H7 (cell line): ENCODE measurements at places on chromosomes 6 and 20.

DNA sequence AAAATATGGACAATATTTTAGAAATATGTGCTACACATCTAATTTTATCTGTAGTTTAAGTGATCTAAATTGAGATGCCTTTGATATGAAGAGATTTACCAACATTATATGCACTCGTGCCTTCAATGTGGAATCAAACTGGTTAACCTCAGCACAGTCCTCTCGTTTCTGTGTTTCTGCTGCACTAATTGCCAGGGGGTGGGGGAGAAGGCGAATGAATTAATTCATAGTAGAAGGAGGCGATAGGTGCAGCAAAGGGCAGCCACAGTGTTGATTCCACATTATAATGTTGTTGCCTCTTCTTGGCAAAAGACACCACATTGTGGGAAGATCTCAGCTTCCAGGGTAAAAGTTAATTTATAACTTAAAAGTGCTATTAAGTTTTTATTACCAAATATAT lies 161.6 kb downstream of the QKI start:
- DNase-seq, result no peak

DNA sequence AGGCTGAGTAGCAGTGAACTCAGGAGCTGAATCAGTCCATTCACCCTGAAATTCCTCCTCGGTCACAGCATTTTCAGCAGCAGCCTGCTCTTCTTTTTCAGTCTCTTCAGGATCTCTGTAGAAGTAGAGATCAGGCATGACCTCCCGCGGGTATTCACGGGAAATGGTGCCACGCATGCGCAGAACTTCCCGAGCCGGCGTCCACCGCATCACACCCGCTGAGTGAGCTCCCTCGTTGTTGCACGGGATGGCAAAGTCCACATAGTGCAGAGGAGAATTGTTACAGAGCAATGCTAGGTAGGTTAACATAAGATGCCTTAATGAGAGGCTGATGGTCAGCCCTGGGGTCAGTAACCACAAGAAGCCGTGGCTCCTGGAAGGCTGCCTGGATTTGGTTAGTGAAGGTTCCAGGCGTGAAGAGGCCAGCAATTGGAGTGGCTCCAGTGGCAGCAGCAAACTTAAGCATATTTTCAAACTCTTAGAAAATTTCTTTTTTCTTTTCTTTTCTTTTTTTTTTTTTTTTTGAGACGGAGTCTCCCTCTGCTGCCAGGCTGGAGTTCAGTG lies 113.5 kb upstream of the HDAC2 start:
- no peak for DNase-seq

DNA sequence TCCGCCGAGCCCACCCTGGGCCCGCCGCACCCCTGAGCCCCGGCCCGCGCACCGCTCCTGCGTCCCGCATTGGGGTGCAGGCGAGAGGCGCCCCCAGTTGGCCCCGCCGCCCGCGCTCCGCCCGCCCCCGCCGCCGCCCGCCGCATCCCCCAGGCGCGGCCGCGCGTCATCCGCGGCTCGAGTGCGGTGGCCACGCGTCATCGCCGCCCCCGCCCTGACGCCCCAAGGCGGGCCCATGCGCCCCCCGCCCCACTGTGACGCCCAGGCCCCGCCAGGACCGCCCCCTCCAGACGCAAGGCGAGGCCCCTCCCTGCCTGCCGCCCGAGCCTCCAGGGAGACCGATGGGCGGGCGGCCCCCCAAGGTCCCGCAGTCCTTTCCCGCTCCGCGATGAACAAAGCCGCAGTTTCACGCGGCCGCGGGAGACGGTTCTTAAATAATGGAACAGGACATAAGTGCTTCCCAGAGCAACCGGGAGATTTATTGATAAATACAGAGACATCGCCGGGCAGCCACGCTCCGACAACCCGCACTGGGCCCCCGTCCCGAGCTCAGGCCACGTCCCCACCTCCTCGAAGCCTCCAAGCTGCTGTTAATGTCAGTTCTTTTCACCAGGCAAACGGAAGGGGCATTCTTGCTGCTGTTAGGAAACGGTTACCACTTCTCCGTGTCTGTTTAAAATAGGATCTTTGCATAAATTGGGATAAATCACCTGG lies at the start of gene ANKRD60:
ANKRD60 (minus strand) TSS at position 170 of the 714 bp plus-strand sequence; CDS start at position 170, 0 bp downstream.
- peak; percentile 96 for DNase-seq

DNA sequence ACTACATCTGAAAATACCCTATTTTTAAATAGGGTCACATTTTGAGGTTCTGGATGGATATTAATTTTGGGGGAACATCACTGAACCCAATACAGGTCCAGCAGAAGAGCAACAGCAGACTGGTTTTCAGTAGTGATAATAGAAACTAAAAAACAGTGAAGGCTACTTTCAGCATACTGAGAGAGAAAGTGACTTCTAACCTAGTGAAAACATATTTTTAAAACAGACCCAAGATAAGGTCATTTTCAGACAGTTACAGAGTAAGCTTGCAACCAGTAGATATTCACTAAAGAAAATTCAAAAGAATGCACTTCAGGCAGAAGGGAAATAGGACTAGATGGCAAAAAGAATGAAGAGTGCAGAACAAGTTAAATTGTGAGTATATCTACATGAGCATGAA lies 42.0 kb upstream of the TMEM244 start:
- DNase-seq, result no peak

DNA sequence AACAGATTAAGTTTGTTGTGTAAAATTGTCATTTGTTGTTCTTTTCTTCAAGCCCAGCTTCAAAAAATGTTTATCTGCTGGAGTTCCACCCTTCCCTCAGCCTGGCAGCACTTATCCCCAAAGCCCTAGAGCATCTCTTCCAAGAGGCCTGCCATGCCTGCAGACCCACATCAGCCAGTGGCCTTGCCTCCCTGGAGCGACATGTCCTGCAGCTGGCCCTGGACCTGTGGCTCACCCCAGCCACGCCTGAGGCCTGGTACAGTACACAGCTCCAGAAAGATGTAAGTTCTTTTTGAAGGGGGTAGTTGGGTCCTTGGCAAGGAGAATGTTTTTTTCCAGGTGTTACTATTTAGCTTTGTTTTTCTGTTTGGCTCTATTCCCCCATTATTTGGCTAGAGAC lies 124.8 kb downstream of the CD164 start:
- DNase-seq, result no peak

DNA sequence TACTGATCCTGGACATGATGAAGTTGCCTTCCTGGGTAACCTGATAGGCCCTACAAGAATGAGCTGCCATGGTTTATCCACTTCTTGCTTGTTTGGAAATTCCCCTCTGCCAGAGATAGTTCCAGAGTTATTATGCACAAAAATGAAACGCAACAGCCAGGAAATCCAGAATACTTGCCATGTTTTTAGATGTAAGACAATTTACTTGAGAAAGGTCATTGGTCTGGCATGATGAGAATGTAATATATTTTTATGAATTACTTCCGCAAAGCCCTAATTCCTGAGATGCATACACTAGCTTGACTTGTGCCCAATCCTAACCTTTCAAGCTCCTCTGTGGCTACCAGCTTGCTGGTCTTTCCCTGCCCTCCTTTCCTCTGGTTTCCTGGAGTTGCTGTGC lies 27.9 kb upstream of the NT5E start:
- DNase-seq, result no peak

DNA sequence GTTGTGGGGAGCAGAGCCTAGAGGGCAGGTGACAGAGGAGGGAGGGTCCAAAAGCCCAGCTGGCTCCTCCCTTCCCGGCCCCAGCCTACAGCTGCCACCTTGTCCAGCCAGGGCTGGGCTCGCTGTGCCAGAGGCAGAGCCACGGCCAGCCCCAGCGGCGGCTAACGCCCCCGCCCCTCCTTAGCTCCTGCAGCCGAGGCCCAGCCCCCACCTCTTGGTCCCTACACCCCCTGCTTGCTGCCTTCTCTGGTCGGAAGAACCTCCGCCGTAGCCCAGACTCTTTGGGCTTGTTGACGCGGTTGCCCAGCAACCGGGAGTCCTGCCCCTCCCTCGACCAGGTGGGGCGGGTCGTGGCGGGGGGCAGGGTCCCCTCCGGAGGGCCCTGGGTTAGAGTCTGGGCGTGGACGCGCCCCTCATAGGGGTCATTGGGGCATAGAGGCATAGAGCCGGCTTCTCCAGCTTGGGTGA lies 521 bp upstream of the LKAAEAR1 start:
- DNase-seq, result peak; percentile 90

GRCh38 chr6:36938536-36938935 lies 16.0 kb upstream of the PI16 start:
- no peak for DNase-seq

DNA sequence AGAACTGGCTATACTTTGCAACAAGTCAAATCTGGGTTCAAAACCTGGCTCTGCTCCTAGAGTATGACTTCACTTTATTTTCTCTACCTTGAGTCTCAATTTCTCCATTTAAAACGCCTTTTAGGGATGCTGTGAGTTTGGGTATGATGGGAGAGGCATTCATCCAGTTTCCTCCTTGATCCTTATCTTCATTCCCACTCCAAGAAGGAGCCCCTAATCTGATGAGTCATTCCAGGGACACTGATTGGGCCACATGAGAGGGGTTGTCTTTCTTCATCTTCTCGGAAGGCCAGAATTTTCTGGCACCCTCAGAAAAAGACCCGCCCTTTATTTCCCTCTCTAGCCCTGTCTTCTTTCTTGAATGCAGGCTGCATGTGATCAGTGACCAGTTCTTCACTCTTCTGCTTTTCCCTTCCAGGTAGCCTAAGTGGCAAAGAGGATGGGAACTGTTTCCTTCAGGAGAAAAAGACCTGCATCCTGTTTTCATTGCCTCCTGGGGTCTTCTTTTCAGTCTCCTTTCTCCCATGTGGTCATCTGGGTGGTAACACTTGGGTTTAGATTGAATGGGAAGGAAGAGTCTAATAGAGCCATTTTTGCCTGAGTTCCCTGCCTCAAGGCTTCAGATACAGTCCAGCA lies 32.1 kb upstream of the PNRC1 start:
- peak; percentile 16 for DNase-seq

- DNase-seq, result peak; percentile 62
Observed at GRCh38 chr20:59835448-59836395, 97.7 kb downstream of the SYCP2 start.

DNA sequence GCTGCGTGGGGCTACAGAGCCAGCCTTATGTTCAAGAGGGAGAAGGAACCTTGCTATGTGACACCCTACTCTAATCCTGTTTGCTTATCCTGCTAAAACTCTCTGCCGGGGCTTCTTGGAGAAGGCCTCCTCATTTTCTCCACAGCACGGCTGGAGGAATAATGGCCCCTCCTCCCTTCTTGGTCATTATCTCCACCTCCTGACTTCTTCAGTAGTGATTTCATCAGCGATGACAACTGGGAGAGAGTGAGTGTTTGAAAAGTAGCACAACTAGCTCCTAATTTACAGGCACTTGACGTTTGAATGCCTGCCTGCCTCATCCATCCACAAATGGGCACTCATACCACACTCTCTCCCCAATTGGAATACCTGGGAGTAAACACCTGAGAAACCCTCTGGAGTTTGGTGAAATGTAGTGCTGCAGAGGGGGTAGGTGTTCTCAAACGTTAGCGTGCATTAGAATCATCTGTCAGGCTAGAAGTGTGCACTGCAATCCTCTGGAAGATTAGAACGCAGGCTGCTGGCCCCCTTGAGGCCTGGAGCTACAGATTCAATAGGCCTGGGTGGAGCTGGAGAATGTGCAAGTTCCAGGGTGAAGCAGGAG lies 148.5 kb downstream of the FOXC1 start:
- DNase-seq, result no peak

GRCh38 chr6:14873101-14873500 lies 372.8 kb upstream of the JARID2 start:
- no peak for DNase-seq

DNA sequence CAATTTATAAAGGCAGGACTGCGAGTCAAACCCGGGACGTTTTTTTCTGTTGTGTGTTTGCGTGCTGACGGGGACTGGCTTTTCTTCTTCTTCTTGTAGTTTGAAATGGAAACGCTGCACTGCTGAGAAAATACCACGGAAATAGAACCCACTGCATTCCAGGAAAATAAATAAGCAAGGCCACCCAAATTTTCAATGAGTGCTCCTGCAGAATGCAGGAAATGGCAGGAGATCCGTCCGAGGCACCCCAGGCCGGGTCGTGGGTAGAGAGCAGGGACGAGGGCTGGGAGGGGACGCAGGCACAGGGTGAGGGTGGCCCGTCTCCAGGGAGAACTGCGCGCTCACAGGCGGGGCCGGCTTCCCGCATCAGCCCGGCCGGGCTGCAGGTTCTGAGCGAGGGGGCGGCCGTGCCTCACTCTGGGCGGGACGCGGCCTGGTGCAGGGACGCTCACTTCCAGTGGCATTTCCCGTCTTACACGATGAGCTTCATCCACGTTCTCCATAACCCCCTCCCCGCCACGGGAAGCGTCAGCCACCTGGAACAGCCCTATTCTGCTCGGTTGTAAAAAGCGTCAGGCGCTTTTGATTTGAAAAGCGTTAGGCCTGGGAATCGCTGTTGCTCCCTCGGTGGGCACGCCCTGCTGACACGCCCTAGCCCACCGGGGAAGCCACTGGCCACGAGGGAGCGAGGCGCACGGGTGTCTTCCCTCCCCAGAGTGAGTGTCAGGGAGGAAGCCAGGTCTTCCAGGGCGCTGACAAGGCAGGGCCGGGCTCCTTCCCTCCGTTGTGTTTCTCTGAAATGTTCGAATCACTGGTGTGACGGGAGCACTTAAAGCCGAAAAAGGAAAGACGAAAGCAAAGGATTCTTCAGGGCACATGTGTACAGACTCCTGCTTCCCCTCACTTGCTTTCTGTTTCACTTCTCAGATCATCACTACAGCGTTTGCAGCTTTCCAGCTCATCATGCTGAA lies 17.9 kb upstream of the EXOC2 start:
- DNase-seq, result peak; percentile 86

DNA sequence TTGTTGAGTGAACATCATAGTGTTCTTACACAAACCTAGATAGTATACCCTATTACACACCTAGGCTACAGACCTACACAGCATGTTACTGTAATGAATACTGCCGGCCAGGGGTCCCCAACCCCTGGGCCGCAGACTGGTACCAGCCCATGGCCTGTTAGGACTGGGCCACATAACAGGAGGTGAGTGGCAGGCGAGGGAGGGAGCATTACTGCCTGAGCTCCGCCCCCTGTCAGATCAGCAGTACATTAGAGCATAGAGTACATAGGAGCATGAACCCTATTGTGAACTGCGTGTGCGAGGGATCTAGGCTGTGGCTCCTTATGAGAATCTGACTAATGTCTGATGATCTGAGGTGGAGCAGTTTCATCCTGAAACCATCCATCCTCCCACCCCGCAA lies 126.3 kb downstream of the PRND start:
- DNase-seq, result peak; percentile 23

GRCh38 chr6:118103381-118104146 lies 196.5 kb downstream of the SLC35F1 start:
- no peak for DNase-seq

DNA sequence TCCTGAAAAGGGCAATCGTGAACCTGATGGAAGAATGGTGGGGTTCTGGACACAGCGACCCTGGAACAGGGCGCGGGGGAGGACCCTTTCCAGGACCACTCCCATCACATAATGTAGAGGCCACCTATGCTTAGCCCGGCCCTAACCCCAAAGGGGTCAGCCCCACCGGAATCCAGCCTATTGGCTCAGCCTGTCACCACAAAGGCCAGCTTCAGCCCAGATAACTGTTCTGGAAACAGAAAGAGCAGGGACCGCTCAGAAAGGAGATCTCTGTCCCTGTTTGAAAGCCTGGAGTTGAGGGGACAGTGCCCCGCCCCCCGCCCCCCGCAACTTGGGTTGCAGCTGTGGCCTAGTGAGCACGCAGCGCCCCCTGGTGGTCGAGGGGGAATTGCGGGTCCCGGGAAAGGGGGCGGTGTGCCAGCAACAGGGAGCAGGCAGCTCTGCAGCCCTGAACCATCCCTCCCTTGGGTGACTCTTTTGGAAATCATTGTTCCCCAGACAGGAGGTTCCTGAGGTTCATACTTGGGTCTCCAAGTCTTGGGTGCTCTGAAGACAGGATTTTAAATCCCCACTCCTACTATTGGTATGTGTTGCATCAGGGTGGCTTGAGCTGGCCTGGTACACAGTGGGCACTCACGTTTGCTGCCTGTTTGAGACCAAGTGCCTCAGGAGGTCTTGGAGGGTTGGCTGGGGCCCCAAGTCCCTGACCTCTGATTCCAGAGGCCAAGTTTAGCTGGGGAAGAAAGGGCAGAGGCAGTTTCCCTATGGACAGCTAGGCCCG lies 1.5 kb downstream of the SIGLEC1 start:
- DNase-seq, result peak; percentile 98
